ENCODE measurements at places on chromosomes 6 and 20. TPM values are rescaled to one million over a fixed set of nuclear protein-coding genes. Genes with fewer than 3 reads are reported as not detected.

Gene CD93
- 0.10 TPM for total RNA-seq

Gene THBS2
- total RNA-seq, result 0.05 TPM

Gene CST8
- total RNA-seq, result not detected

Gene SLC16A10
- total RNA-seq, result 0.18 TPM

Gene PRSS16
- total RNA-seq, result 4.7 TPM

Gene HLA-DOA
- total RNA-seq, result 0.08 TPM

Gene SLCO4A1
- 167 TPM for total RNA-seq

Gene LY6G6D
- not detected for total RNA-seq

Gene FERMT1
- total RNA-seq, result 0.95 TPM

Gene DEFB132
- total RNA-seq, result 0.10 TPM

DNA sequence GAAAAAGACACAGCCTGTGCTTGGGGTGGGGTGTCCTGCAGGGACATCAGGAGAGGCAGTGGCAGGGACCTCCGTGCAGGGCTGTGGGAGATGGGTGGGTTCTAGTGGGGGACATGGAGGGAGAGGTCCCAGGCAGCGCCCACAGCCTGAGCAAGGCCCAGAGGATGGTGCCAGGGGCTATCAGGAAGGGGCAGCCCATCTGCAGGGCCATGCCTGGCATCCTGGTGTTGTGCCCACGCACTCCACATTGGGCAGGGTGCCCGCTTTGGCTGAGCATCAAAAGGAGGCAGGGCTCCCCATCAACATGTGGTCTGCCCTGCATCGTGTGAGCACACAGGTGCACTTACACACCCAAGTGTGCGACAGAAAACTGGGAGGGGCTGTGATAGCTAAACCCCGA lies 184.3 kb upstream of the SNX9 start:
- DNase-seq, result no peak

GRCh38 chr20:55271371-55271770 lies 733.9 kb downstream of the CBLN4 start:
- DNase-seq, result no peak

DNA sequence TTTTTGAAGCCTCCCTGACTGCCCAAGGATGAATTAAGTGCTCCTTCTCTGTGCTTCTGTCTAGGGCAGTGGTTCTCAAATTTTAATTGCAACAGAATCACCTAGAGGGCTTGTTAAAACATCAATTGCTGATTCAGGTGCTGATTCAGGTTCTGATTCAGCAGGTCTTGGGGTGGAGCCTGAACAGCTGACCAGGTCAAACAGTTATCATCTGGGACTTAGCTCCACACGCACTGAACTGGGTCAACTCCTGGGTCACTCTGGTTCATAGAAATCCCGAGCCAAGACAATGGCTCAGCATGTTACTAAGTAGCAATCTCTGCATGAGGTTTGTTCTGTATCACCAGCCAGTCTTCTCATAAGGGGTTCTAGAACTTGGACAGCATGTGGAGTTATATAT lies 192.3 kb downstream of the GJA1 start:
- no peak for DNase-seq

DNA sequence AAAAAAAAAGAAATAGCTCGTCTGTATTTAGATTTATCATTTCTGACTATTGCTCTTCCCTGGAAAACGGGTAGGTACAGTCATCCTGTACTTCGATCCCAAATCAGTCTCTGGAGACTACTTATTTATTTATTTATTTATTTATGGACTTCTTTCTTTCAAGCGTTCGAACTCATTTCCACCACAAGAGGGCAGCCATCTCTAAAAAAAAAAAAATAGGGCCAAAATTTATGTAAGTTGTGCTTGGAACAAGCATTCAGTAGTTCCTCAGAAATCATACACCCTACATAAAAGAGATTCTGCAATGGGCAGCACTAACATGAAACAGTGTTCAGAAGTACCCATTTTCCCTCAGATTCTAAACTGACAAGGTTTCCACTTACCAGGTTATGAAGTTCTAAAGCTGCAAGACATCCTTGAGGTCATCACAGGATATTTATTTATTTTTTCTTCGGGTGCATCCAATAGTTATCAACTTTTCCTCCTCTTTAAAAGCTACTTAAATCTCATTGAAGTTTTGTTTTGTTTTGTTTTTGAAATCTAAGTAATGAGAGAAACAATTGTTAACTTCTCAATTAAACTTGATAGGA lies 1.9 kb upstream of the BMP2 start:
- DNase-seq, result no peak

DNA sequence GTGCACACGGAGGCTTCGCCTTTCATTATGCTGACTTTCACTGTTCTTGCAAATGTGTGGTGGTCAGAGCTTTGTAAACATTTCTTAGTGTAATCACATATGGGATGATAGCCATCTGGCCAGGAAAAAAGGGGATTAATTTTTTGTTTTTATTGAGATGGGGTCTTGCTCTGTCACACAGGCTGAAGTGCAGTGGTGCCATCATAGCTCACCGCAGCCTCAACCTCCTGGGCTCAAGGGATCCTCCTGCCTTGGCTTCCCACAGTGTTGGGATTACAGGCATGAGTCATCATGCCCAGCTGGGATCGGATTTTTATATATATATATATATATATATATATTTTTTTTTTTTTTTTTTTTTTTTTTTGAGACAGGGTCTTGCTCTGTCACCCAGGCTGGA lies 11.0 kb upstream of the TIAM2 start:
- DNase-seq, result no peak

GRCh38 chr20:14543040-14543439 lies 205.6 kb upstream of the FLRT3 start:
- DNase-seq, result no peak

- no peak for DNase-seq
These were observed 175.8 kb downstream of the TBC1D32 start for GRCh38 chr6:121158438-121158837.

- DNase-seq, result no peak
These were observed 70.8 kb upstream of the RIPOR2 start for GRCh38 chr6:25006565-25007001.

DNA sequence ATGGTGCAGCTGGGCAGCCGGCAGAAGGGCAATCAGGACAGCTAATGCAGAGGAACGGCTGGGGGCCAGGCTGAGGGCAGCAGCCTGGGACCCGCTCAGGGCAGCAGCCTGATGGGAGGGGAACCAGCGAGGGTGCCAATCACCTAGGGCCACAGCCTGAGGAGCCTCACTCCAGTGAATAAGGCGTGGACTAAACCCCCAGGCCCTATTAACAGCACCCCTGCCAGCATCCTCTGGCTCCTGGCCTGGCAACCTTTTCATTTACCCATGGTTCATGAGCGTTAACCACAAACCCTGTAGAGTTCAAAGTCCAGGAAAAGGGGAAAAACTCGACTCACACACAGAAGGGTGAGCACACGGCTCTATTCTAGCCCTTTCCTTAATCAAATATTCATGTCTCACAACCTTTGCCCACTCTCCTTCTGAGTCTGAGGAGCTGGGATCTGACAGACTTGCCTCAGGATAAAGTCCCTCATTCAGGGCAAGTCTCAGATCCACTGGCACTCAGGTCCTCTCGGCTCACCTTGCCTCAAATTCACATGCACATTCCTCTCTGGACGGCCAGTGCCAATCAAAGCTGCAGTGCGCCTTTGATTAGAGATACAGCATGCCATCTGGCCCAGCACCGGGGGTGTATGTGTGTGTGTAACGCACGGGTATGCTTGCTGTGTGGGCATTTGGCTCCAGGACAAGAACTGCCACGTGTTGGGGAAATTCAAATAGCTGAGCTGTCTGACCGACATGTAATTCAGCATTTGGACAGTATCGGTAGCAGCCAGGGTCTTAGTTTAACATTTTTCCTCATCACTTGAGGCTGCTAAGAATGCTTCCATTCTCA lies 86.9 kb upstream of the TRAF3IP2 start:
- DNase-seq, result no peak

DNA sequence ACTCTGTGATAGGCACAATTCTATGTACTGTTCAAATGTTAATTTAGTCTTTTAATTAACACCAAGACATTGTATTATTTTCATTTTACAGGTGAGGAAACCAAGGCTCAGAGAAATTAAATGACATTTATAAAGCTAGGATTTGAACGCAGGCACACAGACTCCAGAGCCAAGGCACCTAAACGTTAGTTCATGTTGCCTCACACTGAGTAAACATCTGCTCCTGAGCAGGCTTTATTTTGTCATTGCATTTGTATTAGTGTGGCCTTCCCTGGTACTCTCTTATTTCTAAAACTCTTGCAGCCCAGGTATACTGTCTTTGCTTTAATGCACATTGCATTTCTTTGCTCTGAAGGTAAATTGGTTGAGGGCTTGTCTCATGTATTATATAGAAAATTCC lies 263.1 kb upstream of the FLRT3 start:
- no peak for DNase-seq

GRCh38 chr6:16337295-16337975 lies 99.0 kb downstream of the GMPR start:
- DNase-seq, result no peak

All from Panc1 (cell line).